Left colon (tissue), 2 donors: ENCODE measurements at places on chromosomes 2 and 18. TPM values are rescaled to one million over a fixed set of nuclear protein-coding genes. Genes with fewer than 3 reads are reported as not detected.

The CYP1B1 gene
- total RNA-seq, result 2.5 TPM

The RESP18 gene
- total RNA-seq, result not detected

The CFAP65 gene
- total RNA-seq, result 0.76 TPM

The SCN7A gene
- 1.6 TPM for total RNA-seq

The CLIP4 gene
- total RNA-seq, result 3.5 TPM

The BCL11A gene
- 28.9 TPM for total RNA-seq

The CHAC2 gene
- 3.7 TPM for total RNA-seq

GRCh38 chr2:12797815-12798214 is 81.1 kb downstream of the TRIB2 start:
- DNase-seq, result no peak

GRCh38 chr2:142875010-142875409 is 2.5 kb upstream of the KYNU start:
- no peak for DNase-seq

DNA sequence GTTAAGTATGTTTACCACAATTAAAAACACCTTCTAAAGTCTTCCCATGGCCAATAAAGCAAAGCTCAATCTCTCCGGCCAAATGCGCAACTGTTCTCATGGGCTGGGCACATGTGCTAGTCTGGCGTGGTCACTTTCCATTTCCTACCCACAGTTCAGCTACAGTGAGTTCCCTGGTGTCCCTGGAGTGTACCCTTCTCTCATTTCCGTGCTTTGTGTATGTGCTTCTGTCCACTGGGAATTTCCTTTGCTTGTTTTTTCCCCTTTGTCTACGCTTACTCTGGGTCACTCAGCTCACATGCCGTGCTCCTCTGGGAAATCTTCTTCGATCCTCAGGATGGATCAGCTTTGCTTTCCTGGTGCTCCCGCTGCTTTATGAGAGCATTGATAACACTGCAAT is 69.6 kb upstream of the GYPC start:
- DNase-seq, result no peak

- no peak for DNase-seq
Measured at GRCh38 chr2:239936838-239937581, 88.1 kb downstream of the NDUFA10 start.

GRCh38 chr2:130370490-130370889 is 14.6 kb downstream of the PTPN18 start:
- no peak for DNase-seq

DNA sequence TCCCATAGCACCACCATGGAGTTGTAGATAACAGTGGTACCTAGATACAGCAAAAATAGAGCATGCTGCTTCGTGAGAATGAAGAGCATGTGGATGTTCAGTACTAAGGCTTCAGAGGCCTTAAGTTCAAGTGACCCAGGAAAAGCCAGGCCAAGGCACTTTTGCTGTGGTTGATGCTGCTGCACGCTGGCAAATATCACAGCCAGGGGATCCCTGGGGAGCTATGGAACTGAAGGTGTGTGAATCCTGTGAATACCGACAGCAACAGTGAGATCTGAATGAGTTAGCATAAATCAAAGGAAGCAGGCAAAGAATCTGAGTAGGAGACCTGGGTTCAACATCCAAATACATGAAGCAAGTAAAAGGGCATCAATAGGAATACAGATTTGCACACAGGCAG is 158.6 kb upstream of the THUMPD2 start:
- DNase-seq, result no peak

GRCh38 chr2:238438856-238439849 is 12.4 kb downstream of the ASB1 start:
- no peak for DNase-seq

- DNase-seq, result no peak
Measured at GRCh38 chr2:221500501-221501209, 71.4 kb downstream of the EPHA4 start.

GRCh38 chr2:180734382-180734781 is 246.0 kb upstream of the UBE2E3 start:
- DNase-seq, result no peak

DNA sequence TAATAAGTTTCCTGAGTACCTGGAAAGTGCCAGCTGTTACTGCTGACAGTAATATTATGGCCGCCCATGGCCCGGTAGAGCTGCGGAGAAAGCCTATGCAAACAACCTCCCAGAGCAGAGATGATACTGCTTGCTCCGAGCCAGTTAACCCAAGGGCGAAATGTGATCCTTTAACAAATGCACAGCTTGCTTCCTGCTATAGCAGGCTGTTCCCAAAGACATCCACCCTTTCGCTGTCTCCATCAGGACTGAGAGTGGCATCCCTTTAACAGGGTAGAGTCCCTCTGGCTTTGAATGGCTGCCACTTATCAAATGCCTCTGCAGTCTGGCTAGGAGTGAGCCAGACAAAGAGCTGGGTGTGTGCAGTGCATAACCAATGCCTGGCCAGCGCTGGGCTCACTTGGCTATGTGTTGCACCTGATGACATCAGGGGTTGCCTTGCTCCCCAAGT is 69.7 kb upstream of the DAPL1 start:
- no peak for DNase-seq

- no peak for DNase-seq
Measured at GRCh38 chr2:204032301-204032700, 95.7 kb downstream of the ICOS start.

GRCh38 chr2:201959626-201960025 is 74.0 kb upstream of the FZD7 start:
- no peak for DNase-seq
